ENCODE measurements at places on chromosomes 11 and 22. TPM values are rescaled to one million over a fixed set of nuclear protein-coding genes. Genes with fewer than 3 reads are reported as not detected.

Gene UPK3A
- not detected for total RNA-seq

Gene MS4A4A
- 0.32 TPM for total RNA-seq

Gene JHY
- total RNA-seq, result 2.7 TPM

Gene SCGB1A1
- total RNA-seq, result not detected

Gene CDC42EP2
- 23.0 TPM for total RNA-seq

Gene PHETA2
- total RNA-seq, result 0.12 TPM

Gene LMO1
- total RNA-seq, result 0.46 TPM

Gene MSANTD4
- total RNA-seq, result 19.8 TPM

Gene OR2AT4
- total RNA-seq, result not detected

Gene EPS8L2
- 129 TPM for total RNA-seq

Gene OR8D1
- total RNA-seq, result not detected

Gene VSIG2
- total RNA-seq, result 0.18 TPM

Gene CARD18
- not detected for total RNA-seq

Gene FAM180B
- total RNA-seq, result not detected

Gene PRR33
- not detected for total RNA-seq

Gene LMO2
- 1.8 TPM for total RNA-seq

DNA sequence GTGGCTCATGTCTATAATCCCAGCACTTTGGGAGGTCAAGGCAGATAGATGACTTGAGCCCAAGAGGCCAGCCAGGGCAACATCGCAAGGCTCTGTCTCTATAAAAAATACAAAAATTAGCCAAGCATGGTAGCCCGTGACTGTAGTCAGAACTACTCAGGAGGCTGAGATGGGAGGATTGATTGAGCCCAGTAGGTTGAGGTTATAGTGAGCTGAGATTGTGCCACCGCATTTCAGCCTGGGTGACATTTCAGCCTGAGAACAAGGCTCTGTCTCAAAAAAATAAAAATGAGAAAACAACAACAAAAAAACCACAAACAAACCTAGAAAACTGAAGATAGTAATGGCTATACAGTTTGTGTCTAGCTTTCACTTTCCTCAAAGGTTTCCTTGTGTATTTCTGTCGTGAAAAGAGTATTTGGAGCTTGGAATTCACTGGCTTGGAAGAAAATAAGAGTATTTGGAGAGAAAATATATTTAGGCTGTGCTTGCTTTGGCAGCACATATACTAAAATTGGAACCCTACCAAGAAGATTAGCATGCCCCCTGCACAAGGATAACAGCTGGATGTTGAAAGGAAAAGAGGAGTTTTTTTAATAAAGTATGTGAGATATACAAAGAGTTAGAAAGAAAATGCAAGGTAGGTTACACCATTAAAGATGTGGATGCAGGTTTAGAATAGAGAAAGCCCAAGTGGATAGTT lies 3.9 kb upstream of the BIRC3 start:
- DNase-seq, result no peak

- no peak for DNase-seq
These were observed 21.3 kb upstream of the KRTAP5-6 start for GRCh38 chr11:1675536-1676228.

GRCh38 chr11:8206251-8207079 lies 37.6 kb upstream of the RIC3 start:
- peak; percentile 20 for DNase-seq

- DNase-seq, result peak; percentile 4
These were observed 55.3 kb downstream of the NFAM1 start for GRCh38 chr22:42376711-42377554.

DNA sequence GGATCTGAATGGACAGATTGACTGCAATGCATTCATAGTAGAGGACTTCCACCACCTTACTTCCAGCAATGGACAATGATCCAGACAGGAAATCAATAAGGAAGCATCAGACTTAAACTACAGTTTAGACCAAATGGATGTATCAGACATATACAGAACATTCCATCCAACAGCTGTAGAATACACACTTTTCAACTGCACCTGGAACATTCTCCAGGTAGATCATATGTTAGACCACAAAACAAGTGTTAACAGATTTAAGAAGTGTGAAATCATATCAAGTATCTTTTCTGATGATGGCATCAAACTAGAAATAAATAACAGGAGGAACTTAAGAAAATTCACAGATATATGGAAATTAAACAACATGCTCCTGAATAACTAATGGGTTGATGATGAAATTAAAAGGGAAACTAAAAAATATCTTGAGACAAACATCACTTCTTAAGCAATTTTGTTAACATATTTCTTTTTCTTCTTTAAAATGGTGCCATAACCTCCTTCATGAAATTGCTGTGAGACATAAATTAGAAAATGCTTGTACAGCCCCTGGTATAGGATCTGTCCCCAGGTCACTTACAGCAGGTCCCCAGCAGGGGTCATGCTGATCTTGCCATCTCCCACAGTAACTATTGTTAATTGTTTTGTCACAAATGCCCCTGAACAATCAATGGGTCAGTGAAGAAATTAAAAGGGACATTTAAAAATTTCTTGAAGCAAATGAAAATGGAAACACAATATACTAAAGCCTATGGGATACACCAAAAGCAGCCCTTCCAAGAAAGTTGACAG lies 100.0 kb upstream of the OR4B1 start:
- DNase-seq, result no peak

GRCh38 chr22:47372596-47373385 lies 610.3 kb downstream of the TBC1D22A start:
- no peak for DNase-seq

- no peak for DNase-seq
These were observed 17.0 kb upstream of the DRICH1 start for GRCh38 chr22:23649071-23649501.

DNA sequence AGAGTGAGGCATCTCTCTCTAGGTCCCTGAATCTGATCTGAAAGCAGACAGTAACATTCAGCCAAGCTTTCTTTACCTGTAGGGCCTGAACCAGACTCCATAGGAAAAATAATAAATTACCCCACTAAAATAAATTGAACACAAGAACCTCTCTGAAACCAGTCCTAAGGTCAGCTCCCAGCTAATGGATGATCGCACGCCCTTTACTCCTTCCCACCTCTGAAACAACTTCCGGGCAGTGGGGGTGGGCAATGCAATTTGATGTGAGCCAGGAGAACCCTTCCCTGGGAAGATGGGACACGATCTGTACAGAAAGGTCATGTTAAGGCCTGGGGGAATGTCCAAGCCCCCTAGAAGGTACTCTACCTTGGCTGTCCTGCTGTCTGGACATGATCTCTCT lies 71.2 kb downstream of the MICAL3 start:
- no peak for DNase-seq

DNA sequence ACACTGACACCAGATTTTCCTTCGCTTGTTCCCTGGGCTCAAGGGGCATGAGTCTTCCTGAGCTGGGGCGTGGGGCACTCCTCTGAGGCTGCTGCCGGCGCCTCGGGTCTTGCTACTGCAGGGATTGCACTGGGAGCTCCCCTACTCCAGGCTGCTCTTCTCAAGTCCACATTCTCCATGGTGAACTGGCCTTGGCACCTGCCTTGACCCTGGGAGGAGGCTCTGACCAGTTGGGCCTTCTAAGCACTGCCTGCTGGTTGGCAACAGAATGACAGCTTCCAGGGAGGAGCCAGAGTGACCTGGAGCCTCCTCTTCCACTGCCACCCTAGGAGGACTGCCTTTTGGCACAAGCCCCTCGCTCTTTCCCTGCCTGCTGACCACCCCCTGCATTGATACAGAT lies 9.5 kb downstream of the FREY1 start:
- DNase-seq, result no peak

- DNase-seq, result peak; percentile 50
These were observed 15.2 kb downstream of the SCARF2 start for GRCh38 chr22:20422271-20423007.

DNA sequence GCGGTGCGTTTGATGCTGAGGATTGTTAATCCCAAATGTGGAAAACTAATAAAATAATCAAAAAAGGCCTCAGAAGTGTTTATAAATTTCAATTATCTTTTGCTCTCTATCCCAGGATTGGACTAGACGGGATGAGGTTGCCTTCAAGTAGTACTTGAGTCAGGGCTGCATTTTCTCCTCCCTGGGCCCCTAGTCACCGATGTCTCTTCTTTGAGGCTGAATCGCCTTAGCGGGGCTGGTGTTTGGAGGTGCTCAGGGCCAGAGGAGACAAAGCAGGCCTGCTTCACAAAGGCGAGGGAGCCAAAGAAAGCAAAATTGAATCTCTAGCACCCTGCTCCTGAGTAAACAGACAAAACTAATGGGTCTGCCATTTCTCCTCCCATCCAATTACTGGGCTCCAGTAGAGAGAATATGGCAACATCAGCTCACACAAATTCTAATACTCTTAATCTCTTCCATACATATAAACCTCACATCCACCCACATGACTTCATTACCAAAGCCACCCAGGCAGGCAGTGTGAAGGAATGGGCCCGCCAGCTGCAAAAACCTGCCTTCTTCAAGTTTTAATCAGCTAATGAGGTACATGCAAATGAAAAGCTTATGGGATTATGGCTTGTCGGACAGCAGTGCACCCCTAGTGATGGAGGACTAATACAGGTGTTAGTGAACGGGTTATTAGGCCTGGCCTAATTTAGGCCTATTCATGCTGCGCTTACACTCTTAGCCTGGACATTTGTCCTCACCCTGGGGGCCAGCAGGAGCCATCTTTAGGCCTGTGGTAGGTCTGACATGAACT lies 52.7 kb upstream of the HTATIP2 start:
- no peak for DNase-seq

GRCh38 chr11:122763108-122763507 lies 75.2 kb upstream of the CRTAM start:
- DNase-seq, result no peak

DNA sequence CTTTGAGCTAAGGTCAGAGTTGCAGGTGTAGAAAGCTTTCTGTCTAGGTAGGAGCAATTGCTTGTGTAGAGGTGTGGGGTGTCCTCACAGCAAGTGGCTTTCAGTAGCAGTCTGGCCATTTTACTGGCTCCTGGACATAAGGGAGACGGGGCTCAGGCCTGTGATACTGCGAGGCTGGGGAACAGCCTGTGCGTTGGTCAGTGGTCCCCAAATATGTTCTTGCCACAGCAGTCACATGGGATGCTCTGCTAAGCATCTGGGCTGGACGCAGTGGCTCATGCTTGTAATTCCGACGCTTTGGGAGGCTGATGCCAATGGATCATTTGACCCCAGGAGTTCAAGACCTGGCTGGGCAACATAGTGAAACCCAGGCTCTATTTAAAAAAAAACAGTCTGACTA lies 1.9 kb downstream of the MCM5 start:
- no peak for DNase-seq

- DNase-seq, result peak; percentile 55
These were observed 36.9 kb upstream of the POLA2 start for GRCh38 chr11:65224930-65225278.

DNA sequence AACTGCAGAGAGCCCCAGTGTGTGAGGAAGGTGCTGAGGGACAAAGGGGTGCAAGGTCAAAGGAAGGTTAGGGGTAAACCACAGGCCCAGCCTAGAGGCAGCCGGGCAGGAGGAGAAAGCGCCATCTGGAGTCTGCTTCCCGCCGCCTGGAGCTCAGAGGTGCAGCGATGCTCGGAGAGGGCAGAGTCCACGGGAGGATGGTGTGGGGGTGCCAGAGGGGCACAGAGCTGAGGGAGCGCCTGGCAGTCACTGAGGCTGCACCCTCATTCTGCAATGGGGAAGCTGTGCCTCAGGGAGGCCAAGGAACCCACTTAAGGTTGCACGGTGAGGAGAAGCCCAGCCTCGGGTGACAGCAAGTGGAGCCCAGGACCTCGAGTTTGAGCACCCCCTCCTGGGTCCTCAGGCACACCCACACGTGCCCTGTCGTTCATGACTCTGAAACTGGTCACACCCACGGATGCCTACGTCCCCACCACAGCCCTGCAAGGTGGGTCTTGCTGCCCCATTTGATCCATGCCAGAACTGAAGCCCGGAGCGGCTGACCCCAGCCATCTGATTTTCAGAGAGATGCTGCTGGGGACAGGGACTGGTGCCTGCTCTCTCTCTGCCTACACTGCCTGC lies 1.6 kb downstream of the IL2RB start:
- DNase-seq, result no peak

DNA sequence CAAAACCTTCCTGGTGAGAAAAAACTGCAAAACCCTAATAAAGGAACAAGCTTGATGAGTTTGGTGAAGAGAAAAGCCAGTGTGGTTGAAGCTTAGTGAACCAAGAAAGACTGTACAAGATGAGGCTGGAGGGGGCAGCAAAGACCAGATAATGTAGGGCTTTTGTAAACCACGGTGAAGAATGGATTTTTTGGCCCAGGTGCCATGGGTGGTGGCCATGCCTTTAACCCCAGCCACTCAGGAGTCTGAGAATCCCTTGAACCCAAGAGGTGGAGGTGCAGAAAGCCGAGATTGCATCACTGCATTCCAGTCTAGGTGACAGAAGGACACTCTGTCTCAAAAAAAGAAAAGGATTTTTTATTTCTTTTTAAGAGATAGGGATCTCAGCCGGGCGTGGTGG lies 5.0 kb upstream of the ZDHHC5 start:
- no peak for DNase-seq

DNA sequence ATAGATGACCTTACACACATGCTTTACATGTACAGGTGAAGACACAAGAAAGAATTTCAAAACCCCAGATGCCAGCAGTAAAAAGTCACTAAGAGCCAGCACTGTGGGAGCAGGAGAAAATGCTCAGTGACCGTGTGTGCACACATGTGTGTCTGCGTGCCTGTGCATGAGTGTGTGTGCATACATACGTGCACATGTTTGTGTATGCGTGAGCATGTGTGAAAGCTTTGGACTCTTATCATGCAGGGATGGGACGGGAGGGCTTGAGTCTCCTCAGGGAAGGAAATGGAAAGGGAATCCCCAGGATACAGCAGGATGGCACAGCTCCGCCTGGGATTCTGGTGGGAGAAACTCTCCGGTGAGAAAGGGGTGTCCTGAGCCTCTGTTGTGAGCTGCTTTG lies 121.5 kb upstream of the B3GAT1 start:
- DNase-seq, result no peak

DNA sequence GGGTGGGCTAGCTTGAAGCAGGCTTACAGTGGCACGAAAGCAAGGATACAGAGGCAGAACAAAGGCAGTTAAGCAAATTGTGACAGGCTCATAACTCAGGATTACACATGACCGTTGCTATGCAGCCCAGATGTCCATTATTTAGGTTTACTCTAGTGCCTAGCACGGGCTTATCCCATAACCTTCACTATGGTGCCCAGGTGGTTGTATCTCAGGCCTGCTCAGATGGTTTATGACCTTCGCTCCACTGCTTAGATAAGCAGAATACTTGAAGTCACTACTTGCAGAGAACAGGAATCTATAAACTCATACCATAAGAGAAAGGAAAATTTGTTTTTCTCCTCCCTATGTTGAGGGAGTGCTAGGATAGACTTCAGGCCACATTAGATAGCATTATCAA lies 9.0 kb downstream of the OR6M1 start:
- DNase-seq, result no peak

DNA sequence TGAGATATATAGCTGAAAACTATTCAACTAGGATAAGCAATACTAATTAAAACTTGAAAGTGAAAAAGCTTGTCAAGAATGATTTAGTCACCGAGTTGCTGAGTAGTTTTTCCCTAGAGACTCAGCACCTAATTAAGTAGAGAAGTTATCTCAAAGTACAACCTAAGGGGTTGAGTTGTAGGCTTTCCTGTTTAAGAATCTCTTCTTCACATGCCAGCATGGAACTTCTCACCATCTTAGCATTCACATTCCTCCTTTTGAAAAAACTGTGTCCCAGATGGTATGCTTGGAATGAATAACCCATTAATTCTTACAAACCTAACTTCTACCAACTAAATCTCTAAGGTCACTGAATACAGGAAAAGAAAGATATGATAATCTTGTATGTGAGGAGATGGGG lies 303.3 kb upstream of the ZC3H12C start:
- DNase-seq, result peak; percentile 70

Data from astrocyte (in vitro differentiated cells and primary cell).